ENCODE measurements at places on chromosomes 13 and 19.

DNA sequence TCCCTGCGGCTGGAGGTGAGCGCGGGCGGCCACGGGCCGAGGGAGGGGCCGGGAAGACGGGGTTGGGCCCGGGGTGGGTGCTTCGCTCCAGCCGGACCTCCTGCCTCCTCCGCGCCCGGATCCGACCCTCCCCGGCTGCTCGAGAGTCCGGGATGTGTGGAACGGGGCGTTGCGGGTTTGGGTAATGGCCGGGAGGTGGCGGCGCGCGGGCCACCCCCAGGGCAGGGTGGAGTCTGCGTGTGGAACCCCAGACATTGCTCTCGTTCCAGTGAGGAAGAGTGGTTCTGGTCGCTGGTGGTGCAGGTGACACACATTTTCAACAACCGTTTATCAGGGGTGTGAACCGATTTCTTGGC is 38.8 kb downstream of the ARHGEF7 start:
- DNase-seq: peak; percentile 13

DNA sequence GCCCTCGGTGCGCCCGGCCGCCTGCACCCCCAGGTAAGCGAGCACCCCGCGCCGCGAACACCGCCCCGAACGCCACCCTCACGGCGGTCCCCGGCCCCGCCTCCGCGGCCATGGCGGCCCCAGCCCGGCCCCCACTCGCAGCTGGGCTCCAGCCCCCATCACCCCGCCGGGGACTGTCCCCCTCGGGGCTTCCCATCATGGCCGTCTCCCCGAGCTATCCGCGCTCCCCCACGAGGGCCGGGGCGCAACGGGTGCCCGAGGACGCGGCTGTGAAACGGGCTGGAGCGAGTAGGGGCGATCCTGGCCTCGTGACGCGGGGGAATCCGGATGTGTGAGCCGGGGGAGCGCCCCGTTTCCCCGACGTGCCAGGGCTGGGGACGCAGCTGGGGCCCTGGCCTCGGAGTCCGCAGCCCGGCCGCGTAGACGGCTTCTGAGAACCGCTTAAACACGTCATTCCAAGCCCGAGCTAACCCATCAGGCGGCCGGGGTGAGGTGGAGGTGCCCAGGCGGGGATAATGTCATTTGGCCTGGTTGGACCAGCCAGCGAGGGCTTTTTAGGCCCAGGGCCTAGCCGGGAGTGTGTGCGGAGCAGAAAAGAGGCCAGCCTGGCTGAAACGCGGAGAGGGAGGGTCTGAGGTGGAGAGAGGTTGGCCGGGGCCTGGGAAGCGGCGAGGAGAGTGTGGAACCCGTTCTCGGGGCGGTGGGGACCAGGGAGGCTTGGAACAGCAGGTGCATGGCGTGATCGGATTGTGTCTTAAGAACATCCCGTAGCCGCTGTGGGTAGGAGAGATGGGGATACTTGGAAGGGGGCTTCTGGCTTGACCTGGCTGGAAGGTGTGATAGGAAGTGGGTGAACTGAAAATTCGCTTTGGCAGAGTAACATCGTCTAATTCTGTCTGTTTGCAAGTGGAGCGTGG is 550 bp downstream of the CERS4 start:
- peak; percentile 64 for DNase-seq

- DNase-seq: no peak
Measured at GRCh38 chr13:57558051-57558467, 73.5 kb upstream of the PCDH17 start.

GRCh38 chr13:67147342-67148133 is 82.6 kb downstream of the PCDH9 start:
- DNase-seq: no peak

GRCh38 chr13:22092791-22093560 is 422.1 kb downstream of the FGF9 start:
- DNase-seq: no peak

- DNase-seq: no peak
Measured at GRCh38 chr19:35514282-35514809, 897 bp upstream of the DMKN start.

GRCh38 chr13:36919171-36919832 is 736 bp downstream of the SMAD9 start:
- DNase-seq: no peak
